ENCODE measurements at places on chromosomes 5 and 9.

GRCh38 chr9:125477089-125477544 is 215.5 kb downstream of the GAPVD1 start:
- no peak for DNase-seq

- no peak for DNase-seq
These were observed 9.7 kb downstream of the NR2F1-AS1 start for GRCh38 chr5:93571114-93571949.

DNA sequence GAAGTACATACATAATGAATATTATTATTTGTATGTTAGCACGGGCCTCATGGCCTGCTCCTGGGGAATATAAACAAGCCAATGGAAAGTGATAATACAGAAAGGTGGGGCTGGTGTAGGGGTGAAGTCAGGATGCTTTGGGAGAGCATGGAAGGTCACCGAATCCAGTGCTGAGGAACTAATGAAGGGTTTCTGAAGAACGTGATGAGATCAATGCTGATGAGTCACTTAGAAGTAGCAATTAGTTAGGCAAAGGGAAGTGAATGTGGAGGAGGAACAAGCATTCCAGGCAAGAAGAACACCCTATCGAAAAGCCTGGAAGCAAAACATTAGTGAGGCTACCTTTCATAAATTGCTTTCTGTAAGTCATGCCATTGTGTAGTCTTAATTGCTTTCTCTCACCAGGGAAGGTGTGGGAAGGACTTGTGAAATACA is 2.1 kb downstream of the ANXA1 start:
- DNase-seq = no peak

DNA sequence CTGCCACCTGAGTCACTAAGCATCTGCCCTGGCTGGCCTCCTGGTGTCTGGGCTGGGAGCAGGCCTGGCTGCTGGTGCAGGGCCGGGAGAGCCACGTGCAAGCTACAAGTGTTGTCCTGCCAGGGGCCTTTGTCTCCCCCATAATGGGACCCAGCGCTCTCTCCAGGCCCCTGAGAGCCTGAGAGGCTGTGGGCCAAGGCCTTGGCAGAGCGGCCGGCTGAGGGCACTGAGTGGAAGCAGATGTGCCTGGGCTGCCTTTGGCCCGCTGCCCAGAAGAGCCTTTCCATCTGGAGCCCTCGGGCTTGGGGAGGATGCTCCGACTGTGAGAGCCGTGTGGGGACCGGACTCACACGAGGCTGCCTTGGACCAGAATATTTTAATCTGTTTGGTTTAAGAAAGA is 185.5 kb downstream of the RGS3 start:
- DNase-seq = no peak

DNA sequence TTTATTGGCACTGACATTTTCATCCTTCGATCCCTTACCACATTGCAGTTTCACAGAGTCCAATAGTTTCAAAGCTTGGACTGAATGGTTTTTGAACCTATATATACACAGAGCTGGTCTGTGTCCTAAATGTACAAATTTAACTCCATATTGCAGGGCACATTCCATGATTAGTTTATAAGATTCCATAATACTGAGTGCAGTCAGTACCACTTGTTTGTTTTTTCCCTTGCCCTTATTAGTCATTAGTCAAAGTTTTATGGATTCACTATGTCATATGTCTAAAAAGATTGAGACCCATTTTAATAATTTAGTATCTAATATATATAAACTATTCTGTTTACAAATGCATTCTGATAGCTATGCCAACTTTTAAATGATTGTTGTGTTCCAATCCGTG is 654.8 kb upstream of the MEF2C start:
- DNase-seq = no peak

DNA sequence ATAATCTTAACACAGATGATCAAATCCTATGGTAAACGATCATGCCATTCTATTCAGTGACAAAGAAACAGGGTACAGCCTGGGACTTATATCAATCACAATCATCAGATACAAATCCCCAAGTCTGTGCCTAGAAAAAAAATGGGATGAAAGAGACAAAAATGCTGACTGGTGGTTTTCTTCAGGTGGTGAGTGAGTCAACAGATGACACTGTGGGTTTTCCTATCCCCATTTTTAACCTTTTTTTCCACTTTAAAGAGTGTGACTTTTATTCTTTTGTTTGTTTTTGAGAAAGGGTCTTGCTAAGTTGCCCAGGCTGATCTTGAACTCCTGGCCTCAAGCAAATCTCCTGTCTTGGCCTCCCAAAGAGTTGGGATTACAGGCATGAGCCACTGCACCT is 3.2 kb downstream of the CIZ1 start:
- DNase-seq = no peak

GRCh38 chr5:148474025-148474511 is 90.3 kb downstream of the FBXO38 start:
- DNase-seq = no peak
